Naive thymus-derived CD4-positive, alpha-beta T cell (primary cell): ENCODE measurements at places on chromosomes 2 and 18. TPM values are rescaled to one million over a fixed set of nuclear protein-coding genes. Genes with fewer than 3 reads are reported as not detected.
A peak's percentile ranks its signal among the peaks of the same experiment; 100 is the strongest.

C2orf15 gene
- 7.2 TPM for polyA plus RNA-seq

IL36RN gene
- not detected for polyA plus RNA-seq

GPR17 gene
- polyA plus RNA-seq = not detected

TNS1 gene
- polyA plus RNA-seq = not detected

IL36B gene
- not detected for polyA plus RNA-seq

COLEC11 gene
- polyA plus RNA-seq = not detected

- DNase-seq = no peak
These were observed 12.9 kb upstream of the DTNA start for GRCh38 chr18:34697233-34697632.

- DNase-seq = no peak
These were observed 189.4 kb downstream of the PLCL1 start for GRCh38 chr2:197993830-197994229.

DNA sequence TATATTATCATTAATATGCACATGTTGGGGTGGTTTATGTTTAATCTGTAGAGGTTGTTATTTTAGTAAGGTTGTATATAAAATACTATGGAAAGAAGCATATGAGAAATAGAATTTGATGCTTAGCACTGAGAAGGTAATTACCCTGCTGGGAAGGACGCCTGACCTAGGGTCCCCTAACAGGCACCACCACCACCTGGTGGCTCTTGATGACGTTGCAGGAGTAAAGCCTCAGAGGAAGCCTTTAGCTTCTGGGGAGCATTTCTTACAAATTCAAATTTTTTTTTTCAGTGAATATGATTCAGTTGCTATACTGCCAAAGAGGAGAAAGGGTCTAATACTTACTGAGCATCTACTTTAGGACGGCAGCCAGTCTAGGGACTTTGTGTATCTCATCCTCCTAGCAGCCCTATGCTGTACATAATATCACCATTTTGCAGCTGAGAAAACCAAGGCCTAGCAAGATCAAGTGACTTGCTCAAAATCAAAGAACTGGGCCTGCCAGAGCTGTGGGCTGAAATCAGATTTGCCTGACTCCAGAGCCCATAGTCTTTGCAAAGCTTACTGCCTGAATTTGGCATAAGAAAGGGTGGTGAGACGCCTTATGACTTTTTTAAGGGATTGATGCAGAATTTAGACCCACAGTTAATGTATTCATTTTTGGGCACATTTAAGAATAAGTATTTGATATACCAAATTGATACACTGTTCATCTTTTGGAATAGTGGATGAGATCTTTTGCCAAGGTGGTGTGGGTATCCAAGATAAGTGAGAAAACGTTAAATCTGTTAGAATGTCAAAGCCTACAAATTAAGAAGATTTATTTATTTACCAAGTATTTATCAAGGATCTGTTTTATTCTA is 78.8 kb upstream of the GAREM1 start:
- peak; percentile 45 for DNase-seq

DNA sequence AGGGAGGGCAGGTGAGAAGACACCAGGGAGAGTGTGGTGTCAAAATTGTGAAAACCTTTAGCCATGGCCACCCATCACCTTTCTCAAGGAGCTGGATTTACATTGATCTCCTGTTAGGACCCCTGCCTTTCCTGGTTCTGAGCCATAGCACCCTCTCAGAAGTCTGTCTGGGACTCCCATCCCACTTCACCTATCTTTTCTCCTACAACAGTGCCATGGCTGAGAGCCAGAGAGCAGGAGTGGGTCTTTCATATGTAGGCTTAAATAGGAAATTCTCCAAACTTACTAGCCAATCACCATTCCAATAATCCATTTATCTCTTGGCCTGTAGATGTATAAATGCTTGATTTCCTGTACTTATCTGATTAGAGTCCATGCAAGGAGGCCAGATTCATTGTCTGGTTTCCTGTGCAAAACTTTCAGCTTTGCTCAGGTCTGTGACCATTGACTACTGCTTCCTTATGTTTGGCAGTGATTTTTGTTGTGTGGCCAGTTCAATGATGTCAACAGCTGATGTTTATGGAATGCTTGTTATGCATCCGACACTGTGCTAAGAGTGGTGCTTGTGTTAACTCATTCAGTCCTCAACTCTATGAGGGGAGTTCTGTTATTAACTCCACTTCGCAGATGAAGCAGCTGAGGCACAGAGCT is 57.6 kb upstream of the IGFBP5 start:
- no peak for DNase-seq

DNA sequence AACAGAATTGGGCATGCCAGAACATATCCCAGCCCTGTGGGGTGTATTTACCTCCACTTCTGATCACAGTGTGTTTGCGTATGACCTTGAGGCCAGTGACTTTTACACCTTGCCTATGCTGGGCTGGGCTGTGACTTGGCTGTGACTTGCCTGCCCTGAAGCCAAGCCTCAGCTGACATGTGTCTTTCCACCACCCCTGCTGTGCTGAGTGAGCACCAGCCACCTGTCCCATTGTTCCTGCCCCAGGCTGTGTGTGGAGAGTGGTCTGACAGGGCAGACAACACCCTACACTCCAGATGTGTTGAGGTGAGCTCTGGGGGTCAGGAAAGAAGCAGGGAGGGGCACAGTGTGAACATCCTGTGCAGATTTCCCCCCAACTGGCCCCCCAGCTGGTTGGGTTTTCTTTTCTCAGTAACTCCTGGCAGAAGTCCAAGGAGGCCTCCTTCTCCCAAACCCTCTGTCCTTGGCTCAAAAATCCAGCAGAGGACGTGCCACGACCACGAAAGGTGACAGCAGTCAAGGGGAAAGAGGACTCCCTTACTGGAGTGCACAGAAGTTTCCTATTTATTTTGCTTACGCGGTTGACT is 5.1 kb upstream of the STEAP3 start:
- DNase-seq = no peak

GRCh38 chr2:53787614-53788289 is 908 bp downstream of the ERLEC1 start:
- no peak for DNase-seq
